Stimulated activated CD8-positive, alpha-beta memory T cell treated with anti-CD3 and anti-CD28 coated beads, Interleukin-7, amount 100 ng/mL, for 1 hour (primary cell): ENCODE measurements at places on chromosomes 4 and X.
A peak's percentile ranks its signal among the peaks of the same experiment; 100 is the strongest.

GRCh38 chr4:145822181-145822580, 116.4 kb downstream of the ZNF827 start:
- no peak for DNase-seq

GRCh38 chrX:102154900-102155805, 624 bp downstream of the BEX5 start:
- DNase-seq, result no peak

DNA sequence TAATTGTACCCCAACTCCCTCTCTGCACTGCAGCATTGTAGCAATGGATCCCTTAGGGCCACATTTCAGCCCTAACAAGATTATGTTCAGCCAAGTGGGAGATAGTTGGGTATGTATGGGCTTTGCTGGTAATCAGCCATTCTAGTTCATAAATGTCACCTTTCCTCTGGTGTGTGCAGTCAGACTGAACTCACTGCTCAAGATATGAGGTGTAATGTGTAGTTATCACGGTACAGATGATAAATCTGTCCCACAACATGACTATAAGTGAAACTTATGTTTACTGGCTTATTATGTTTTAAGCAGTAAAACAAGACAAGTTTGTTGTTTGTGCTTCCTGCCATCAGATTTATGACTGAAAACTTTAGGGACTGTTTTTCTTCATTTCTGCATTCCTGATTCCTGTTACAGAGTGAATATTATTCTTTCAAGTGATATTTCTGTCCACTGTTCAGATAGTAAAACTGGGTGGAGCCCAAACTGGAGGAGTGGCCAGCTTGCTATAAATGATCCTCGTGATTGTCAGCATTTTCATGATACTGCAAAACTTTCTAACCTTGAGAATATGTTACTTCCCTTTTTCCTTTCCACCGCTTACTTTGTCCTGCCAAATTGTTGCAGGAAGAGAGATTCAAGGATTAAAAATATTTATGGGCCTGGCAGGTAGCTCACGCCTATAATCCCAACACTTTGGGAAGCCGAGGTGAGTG, 44.9 kb downstream of the ANAPC4 start:
- DNase-seq, result no peak

DNA sequence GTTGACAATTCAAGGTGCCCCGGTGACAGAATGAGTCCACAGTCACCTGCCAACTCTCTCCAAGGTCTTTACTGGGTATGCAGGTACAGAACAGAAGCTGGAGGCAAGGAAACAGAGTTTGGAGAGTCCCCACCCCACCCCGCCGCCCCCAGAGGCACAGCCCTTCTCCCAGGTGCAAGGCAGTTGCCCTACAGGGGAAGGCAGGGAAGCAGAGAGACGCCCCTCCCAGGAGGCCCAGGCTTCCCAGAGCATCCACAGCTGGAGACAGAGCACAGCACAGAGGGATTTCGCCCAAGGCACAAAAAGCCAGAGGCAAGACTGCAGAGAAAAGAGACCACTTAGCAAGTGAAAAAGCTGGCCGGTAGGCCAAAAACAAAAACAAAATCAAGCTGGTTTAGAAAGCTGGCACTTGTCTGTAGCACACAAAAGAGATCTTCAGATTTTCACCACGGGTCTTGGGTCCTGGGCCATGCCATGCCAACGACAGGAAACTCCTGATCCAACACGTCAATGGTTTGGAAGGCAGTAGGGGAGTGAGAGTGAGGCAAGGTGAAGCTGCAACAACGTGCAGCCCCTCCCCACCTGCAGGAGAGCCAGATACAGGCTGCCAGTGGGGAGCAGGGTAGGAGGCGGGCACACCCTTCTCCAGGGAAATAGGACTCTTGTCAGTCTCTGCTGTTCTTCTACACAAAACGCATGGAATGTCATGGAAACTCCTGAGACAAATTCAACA, 113.3 kb downstream of the AFAP1 start:
- DNase-seq, result no peak

DNA sequence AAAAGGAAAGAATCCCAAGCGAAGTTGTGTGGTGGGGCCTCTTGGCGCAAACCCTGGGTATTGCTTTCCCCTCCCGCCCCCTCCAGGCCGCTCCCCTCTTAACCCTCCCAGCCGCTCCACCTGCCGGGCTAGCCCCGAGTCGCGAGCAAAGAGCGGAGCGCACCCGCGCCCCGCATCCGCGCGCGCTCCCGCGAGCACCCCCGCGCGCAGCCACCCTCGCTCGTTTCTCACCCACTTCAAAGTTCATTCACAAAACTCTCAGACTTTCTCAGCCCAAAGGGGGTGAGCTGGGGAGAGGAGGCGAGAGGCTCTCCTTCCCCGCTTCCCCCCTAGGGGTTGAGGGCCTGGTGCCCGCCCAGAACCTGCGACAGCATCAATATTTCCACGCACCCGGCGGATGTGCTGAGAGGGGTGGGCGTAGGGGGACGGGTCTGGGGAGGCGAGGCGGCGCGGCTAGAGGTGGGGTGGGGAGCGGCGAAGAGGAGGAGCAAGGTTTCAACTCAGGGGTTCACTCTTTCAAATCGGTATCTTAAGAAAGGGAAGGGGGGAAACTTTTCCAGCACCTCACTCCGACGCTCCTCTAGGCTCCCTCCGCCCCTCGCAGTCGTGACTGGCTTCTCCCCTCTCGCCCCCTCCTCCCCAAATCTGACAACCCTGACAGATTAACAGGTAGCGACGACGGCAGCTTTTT, 1.8 kb downstream of the MAML3 start:
- peak; percentile 57 for DNase-seq

- DNase-seq, result no peak
Measured at GRCh38 chr4:182578402-182578801, 335.2 kb downstream of the TENM3 start.

- DNase-seq, result no peak
Measured at GRCh38 chr4:37990731-37991245, 30.6 kb downstream of the PTTG2 start.

- DNase-seq, result no peak
Measured at GRCh38 chrX:131677655-131678628, 134.1 kb downstream of the OR13H1 start.

- DNase-seq, result no peak
Measured at GRCh38 chr4:122857160-122857559, 30.5 kb downstream of the FGF2 start.

- DNase-seq, result no peak
Measured at GRCh38 chr4:43987331-43987944, 461.2 kb downstream of the KCTD8 start.

GRCh38 chr4:53541577-53542206, 49.6 kb downstream of the LNX1 start:
- no peak for DNase-seq

DNA sequence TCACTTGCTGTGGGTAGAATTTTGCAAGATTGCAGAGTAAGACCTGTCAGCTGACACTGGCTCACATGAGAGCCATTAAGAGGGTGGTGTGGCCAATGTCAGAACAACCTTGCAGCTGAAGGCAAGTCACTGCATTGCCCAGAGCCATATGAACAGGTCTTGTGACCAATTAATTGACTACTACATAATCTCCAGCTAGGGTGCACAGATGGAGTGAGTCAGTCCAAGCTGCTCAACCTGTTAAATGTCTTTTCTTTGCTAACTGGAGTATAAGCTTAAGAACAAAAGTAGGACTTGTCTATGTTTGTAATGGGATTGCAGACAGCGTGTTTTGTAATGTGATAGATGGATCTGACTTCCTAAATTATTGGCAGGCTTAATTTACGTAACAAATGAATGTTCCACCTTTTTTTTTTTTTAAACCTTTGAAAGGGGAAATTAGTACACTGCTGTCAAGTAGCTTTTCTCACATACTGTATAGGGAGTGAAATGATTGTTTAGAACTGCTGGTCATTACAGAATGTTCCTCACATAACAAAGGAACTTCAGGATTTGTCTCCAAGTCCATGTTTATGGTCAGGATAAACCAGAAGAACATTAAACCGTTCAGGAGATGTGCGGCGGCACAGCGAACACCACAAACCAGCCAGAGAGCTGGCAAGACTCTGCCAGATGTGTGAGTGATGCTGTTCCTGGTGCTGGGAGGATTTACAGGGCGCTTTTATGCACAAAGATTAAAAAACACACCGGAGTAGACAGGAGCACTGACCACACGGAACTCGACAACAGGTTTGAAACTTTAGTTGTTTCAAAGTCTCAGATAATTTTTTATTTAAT, 37.0 kb downstream of the FNIP2 start:
- DNase-seq, result no peak

DNA sequence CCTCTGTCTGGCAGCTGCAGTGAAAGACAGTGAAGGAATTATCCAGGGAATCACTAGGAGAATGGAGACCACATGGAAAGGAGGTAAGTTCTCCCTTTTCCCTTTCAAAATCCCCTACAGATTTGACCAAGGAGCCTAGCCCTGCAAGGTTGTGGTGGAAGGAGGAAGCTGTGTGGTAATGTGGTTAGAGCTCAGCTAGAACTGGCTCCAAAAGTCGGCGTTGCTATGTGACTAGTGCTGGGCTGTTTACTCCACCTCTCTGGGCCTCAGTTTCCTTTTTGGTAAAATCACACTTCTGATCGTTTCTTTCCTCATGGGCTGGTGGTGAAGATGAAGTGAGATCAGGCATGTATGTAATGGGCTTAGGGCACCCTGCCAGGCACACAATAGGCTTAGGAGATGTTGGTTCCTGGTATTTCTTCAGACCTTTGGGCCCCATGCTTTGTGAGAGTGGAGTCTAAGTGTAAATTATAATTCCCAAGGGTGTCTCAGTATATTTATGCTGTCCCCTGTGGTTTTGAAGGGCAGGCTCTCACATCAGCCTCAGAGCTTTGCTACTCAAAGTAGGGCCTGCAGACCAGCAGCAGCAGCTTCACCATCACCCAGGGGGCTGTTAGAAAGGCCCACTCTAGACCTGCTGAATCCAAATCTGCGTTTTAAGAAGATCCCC, 183.7 kb upstream of the BCOR start:
- no peak for DNase-seq

DNA sequence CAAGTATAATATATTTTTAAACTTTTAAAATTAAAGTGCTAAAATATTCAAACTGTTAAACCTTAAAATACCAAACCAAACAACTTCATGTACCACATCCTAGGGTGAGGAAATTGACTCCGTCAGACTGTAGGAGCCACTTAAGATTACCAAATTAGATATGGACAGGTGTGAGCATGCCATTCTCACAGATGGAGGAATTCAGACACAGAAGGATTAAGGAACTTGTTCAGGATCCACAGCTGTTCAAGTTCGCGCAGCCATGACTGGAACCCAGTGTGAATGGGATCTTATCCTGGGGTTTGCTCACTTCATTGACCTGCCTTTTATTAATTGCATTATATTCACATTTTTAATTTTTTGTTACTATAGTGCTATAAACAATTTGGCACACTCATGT, 224.9 kb upstream of the PCDH7 start:
- DNase-seq, result no peak

DNA sequence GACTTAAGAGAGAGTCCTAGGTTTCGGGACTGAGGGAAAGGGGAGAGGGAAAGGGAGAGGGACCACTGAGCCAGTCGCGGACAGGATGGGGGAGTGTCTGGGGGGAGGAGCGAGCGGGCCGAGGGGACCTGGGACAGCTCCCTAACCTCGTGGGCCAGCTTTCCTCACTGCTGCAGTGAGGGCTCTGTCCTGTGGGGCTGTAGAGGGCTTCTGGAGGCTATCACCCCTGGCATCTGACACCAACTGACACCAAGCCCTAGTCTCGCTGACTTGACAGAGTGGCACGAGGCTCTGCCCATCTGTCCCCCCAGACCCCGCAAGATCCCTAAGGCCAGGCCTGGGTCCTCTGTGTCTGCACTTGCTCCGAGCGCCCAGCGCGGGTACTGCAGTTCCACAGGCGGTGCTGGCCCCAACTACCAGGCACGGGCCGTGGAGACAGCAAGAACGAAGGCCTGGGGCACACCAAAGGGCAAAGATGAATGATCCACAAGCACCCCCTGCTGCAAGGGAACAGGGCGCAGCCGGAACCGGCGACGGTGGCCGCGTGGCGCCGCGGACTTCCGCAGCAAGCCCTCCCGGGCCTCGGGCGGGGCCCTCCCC, 465 bp downstream of the HAUS7 start:
- no peak for DNase-seq

GRCh38 chrX:32195611-32196010, 1015.7 kb downstream of the DMD start:
- no peak for DNase-seq

DNA sequence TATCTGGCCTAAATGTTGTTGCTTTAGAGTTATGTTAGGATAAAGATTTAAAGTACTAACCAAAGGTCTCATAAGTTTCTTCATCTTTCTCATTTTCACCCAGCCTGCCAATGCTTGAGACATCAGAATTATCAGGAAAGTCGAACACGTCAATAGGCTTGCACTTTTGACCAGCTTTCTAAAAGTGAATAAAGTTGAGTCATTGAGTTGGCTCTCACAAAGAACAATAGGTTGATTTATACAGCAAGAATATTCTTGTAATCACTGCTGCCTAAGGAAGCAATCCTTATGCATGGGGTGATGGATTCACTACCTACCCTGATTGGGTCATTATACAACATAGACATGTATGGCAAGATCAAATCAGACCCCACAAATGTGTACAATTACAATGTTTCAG, 5.0 kb downstream of the CENPU start:
- no peak for DNase-seq

DNA sequence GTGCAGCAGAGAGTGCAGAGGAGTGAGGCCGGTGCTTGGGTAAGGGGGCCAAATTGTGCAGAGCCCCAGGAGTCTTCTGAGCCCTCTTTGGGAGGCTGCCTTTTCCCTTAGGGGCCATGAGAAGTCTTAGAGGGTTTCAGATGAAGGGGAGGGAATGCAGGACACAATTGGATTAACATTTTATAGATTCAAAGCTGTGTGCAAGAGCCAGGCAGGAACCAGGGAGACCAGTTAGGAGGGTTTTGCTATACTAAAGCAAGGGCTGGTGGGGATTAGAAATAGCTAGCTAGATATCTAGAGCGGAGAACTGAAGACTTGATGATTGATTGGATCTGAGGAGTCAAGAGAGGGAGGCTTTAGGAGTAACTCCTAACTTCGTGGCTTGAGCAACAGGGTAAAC, 49.5 kb upstream of the SETD7 start:
- no peak for DNase-seq

DNA sequence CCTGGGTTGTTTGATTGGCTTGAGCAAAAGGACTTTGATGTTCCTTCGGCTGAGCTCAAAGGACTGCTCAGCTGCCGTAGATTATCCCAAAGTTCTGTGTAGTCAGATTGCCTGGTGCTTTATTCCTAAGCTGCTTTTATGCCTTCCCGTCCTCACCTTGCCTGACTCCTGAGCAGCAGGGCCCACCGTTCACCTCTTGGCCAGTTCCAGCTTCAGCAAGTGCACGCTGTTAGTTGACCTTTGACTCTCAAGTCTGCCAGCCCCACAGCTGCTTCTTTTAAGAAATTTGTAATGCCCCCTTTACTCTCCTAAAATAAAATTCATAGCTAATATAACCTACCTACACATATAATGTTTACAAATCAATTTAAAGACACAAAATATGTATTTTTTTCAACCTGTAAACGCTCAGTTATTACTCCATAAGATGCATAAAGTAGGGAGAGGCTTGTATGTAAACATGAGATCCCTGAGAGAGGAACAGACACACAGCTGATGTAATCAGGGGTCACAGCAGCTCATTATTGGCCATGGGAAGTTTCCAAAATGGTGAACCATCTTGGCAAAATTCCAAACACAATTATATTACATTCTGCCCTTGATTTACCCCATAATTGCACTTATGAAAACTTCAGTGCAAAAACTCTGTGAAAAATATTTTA, 28.6 kb downstream of the UCHL1 start:
- DNase-seq, result no peak

- no peak for DNase-seq
Measured at GRCh38 chr4:25862411-25863346, at the start of gene SEL1L3. Gene SEL1L3 (minus strand): TSS chr4:25862988. CDS start chr4:25862836, 152 bp downstream.
